Chondrocyte (in vitro differentiated cells): ENCODE measurements at places on chromosomes 3 and 15. TPM values are rescaled to one million over a fixed set of nuclear protein-coding genes. Genes with fewer than 3 reads are reported as not detected.

LRRC28 gene
- 28.5 to 36.3 TPM (median 35.8 TPM) in 3 replicates for total RNA-seq

SV2B gene
- total RNA-seq, result not detected in 3 replicates

RTP4 gene
- not detected in 3 replicates for total RNA-seq

CTXN2 gene
- total RNA-seq, result not detected in 3 replicates

GOLGA8T gene
- total RNA-seq, result 0.20 TPM in 1 of 3 replicates, not detected in the others

AMIGO3 gene
- 0.27 to 0.35 TPM in 2 of 3 replicates, not detected in the other for total RNA-seq

CLDN11 gene
- 0.51 to 2.5 TPM (median 0.62 TPM) in 3 replicates for total RNA-seq

IGDCC3 gene
- 0.13 to 0.31 TPM (median 0.27 TPM) in 3 replicates for total RNA-seq

AP4E1 gene
- 12.0 to 13.2 TPM (median 13.1 TPM) in 3 replicates for total RNA-seq

WWTR1 gene
- total RNA-seq, result 107 to 121 TPM (median 111 TPM) in 3 replicates

HRH1 gene
- total RNA-seq, result 30.1 to 32.0 TPM (median 30.8 TPM) in 3 replicates

SLC24A5 gene
- not detected in 3 replicates for total RNA-seq

GRCh38 chr3:183917776-183918175, 33.1 kb upstream of the PARL start:
- H3K27me3 ChIP-seq, result no peaks in the 10 kb centered on the region
- H3K4me3 ChIP-seq, result no peak overlapping the region
- H3K36me3 ChIP-seq, result peaks cover 17% of the 10 kb centered on the region
- DNase-seq, result no peak

DNA sequence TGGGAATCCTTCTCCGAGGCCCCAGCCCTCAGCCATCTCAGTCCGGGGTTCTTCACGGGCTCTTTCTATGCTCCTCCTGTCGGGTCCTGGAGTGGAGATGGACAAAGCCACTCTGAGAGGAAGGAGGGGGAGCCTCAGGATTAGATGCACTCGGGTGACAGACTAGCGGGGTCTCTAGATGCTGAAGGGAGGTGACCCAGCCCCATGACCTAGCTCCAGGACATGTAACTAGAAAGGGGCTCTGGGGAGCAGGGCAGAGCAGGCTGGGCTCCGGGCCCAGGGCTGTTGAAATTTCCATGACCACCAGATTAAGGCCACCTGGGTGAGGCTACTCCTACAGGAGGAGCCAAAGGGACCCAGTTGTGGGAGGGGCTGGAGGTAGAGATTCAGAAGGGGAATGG, 14.8 kb upstream of the SKIC8 start:
- H3K4me3 ChIP-seq, result no peak overlapping the region
- no peak overlapping the region for H3K27ac ChIP-seq
- H3K27me3 ChIP-seq, result no peaks in the 10 kb centered on the region
- no peaks in the 10 kb centered on the region for H3K4me1 ChIP-seq

GRCh38 chr15:85404918-85405866, 24.8 kb downstream of the AKAP13 start:
- no peak for DNase-seq
- no peak overlapping the region for H3K4me3 ChIP-seq
- H3K36me3 ChIP-seq, result no peaks in the 10 kb centered on the region
- peak overlapping the region; percentile 56 for H3K27ac ChIP-seq

DNA sequence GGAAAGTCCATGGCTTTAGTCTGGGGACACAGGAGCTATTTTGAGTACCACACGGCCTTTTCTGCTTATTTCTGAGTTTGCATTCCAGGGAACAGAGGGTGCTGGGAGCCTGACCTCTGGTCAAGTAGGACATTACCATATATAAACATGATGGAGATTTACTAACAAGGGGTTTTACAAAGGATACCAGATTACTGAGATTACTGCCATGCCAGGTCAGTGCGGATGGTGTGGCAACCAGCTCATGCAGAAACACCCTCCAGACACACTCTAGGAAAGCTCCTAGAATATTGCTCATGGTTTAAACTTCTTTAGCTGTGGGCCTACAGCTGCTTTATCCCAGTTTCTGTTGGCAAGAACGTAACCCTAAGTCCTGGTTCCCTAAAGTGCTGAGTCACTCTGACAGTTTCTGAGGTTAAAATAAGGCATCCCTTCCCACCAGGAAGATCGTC, 54.3 kb upstream of the AGTR1 start:
- H3K36me3 ChIP-seq, result no peaks in the 10 kb centered on the region
- H3K27me3 ChIP-seq, result no peaks in the 10 kb centered on the region
- peak overlapping the region; percentile 78 for H3K27ac ChIP-seq
- H3K4me1 ChIP-seq, result peaks cover 41% of the 10 kb centered on the region
- DNase-seq, result no peak
- H3K4me3 ChIP-seq, result no peak overlapping the region

GRCh38 chr3:187629711-187630110, 40.5 kb downstream of the SST start:
- H3K36me3 ChIP-seq, result no peaks in the 10 kb centered on the region
- peaks cover under 1% of the 10 kb centered on the region for H3K4me1 ChIP-seq
- H3K27me3 ChIP-seq, result peaks cover 15% of the 10 kb centered on the region
- H3K27ac ChIP-seq, result no peak overlapping the region
- no peak overlapping the region for H3K4me3 ChIP-seq

DNA sequence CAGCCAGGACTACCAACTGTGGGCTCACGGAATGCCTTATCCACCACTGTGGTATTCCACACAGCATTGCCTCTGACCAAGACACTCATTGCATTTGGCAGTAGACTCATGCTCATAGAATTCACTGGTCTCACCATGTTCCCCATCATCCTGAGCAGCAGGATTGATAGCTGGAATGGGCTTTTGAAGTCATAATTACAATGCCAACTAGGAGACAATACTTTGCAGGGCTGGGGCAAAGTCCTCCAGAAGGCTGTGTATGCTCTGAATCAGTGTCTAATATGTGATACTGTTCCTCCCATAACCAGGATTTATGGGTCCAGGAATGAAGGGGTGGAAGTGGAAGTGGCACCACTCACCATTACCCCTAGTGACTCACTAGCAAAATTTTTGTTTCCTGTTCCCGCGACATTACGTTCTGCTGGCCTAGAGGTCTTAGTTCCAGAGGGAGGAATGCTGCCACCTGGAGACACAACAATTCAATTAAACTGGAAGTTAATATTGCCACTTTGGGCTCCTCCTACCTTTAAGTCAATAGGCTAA, 58.6 kb upstream of the CCDC80 start:
- H3K27ac ChIP-seq, result no peak overlapping the region
- H3K4me1 ChIP-seq, result peaks cover 13% of the 10 kb centered on the region
- no peak for DNase-seq
- peaks cover 1% of the 10 kb centered on the region for H3K36me3 ChIP-seq

DNA sequence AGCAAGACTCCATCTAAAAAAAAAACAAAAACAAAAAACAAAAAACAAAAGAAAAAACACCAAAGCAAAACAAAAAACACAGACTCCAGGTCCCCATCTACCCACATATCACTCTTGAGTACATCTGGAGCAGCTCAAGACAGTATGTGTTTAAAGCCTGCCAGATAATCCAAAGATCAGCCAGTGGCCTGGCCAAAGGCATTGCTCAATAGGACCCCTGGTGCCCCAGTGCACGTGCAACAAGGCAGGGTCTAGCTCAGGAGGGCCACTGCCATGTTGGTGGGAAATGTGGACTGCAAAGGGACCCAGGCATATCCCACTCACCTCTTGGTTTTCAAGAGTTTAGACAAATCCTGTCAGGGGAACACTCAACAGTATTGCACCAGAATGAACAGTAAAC, 279.5 kb downstream of the RPLP1 start:
- H3K27ac ChIP-seq, result no peak overlapping the region
- no peak overlapping the region for H3K4me3 ChIP-seq
- peaks cover 1% of the 10 kb centered on the region for H3K36me3 ChIP-seq
- H3K27me3 ChIP-seq, result peaks cover 40% of the 10 kb centered on the region

DNA sequence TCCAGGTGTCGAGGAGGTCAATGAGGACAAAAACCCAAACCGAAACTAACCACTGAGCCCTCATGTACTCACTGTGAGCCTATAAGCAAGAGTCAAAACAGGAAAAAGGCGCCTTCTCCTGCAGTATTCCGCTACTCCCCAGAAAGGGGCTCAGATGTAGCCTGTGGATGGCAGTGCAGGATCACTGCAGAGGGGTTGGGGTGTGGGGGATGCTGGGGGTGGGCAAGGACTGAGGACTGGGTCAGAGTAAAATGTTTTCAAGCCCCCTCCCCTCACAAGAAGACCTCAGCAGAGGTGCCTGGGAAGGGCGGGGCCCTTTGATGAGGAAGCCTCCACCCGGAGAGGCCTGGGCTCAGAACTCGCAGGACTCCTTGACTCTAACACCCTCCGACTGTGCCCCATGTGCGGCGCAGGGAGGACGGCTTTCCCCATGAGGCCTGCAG, 170.1 kb downstream of the OSBPL10 start:
- H3K36me3 ChIP-seq, result no peaks in the 10 kb centered on the region
- no peak overlapping the region for H3K27ac ChIP-seq
- no peak overlapping the region for H3K4me3 ChIP-seq
- H3K4me1 ChIP-seq, result peaks cover 39% of the 10 kb centered on the region

- no peaks in the 10 kb centered on the region for H3K36me3 ChIP-seq
- H3K4me3 ChIP-seq, result no peak overlapping the region
- H3K27ac ChIP-seq, result no peak overlapping the region
- DNase-seq, result no peak
These were observed 46.2 kb downstream of the C3orf38 start for GRCh38 chr3:88195951-88196434.

- H3K27ac ChIP-seq, result no peak overlapping the region
- H3K36me3 ChIP-seq, result peaks cover 4% of the 10 kb centered on the region
- DNase-seq, result no peak
These were observed 3.1 kb downstream of the SH3BP5 start for GRCh38 chr3:15329046-15330005.

DNA sequence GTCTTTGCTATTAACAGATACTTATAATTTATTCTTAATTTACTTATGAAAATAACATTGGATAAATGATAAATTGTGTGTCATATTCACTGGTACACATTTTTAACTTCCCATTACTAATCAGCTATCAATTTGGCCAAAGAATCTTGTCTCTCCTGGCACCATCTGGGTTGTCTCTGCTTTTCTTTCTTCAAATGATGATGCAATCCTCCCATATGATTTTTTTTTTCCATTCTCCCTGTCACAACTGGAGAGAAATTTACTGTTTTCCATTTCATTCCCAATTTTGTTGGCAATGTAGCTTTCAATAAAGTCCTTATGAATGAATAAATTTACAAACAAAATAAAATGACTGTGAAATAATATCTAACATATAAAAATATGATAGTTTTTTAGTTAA, 743.7 kb upstream of the EPHA6 start:
- H3K27me3 ChIP-seq, result no peaks in the 10 kb centered on the region
- H3K36me3 ChIP-seq, result no peaks in the 10 kb centered on the region
- no peak overlapping the region for H3K4me3 ChIP-seq
- DNase-seq, result no peak

DNA sequence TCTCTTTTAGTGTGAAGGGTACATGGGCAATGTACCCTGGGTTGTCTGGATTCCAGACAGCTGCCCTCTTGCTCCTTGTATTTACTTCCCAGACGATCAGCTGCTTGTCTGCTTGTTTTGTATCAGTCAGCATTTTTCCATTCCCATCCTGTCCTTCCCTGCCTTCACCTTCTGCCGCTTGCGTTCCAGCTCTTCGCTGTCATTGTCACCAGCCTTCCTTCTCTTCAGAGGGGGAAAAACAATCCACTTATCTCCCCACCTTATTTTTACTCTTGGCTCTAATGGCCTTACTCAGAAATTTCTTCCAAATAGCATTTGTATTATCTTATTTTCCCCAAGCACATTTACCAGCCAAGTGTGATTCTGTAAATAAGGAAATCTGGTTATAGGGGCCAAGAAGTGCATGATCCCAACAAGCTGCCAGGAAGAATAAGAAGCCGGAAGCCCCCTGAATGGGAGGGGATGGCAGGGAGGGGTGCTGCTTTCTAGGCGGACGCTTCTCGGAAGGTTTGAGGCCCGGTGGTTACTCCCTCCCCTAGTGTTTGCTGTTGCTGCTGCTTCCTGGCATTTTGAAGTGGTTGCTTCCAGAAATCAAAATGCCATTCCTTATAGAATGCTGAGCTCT, 497.6 kb downstream of the NTRK3 start:
- peaks cover 12% of the 10 kb centered on the region for H3K4me1 ChIP-seq
- no peak for DNase-seq
- peaks cover 2% of the 10 kb centered on the region for H3K27me3 ChIP-seq
- H3K36me3 ChIP-seq, result no peaks in the 10 kb centered on the region
- no peak overlapping the region for H3K27ac ChIP-seq

- no peak overlapping the region for H3K27ac ChIP-seq
- no peak overlapping the region for H3K4me3 ChIP-seq
- DNase-seq, result no peak
- H3K27me3 ChIP-seq, result no peaks in the 10 kb centered on the region
- H3K36me3 ChIP-seq, result no peaks in the 10 kb centered on the region
- no peaks in the 10 kb centered on the region for H3K4me1 ChIP-seq
These were observed 37.6 kb upstream of the SLC9A9 start for GRCh38 chr3:143885780-143886427.
